ENCODE measurements at places on chromosomes 6 and 20.

DNA sequence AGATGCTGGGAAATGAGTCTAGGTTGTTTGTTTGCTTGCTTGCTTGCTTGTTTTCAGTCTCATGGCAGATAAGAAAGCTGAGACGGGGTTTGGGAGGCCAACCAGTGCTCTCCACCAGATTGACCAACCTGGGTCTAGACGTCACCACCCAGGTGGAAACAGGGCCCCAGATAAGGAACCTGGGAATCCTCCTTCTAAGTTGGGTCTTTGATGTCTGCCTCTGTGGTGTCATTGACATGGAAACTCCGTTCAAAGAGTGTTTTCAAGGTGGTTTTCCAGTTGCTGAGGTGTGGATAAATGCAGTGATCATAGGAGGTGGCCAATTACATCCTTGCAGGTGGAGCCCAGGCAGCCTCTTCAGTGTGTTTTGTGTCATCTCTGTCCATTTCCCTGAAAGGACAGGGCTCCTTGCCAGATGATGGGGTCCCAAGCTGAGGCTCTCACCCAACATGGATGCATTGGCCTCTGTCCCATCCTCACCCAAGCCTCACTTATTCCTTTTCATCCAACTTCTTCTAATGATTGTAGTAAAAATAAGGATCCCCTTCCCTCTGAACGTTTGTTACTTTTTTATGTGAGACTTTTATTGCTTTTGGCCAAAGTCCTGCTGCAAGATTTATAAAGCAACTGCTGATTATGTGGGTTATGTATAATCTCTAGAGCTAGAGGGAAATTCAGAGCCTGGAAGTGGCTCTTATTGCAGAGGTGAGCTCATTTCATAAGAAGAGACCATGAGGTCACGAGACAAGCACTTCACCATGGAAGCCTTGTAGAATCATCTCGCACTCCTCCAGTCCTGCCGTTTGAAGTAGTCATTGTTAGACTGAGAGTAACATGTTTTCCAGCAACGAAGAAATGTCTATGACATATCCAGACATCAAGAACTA is 32.0 kb upstream of the SYNDIG1 start:
- DNase-seq: no peak

GRCh38 chr6:140045116-140045515 is 670.7 kb upstream of the CITED2 start:
- no peak for DNase-seq

GRCh38 chr6:119161438-119161837 is 83.0 kb upstream of the FAM184A start:
- no peak for DNase-seq

DNA sequence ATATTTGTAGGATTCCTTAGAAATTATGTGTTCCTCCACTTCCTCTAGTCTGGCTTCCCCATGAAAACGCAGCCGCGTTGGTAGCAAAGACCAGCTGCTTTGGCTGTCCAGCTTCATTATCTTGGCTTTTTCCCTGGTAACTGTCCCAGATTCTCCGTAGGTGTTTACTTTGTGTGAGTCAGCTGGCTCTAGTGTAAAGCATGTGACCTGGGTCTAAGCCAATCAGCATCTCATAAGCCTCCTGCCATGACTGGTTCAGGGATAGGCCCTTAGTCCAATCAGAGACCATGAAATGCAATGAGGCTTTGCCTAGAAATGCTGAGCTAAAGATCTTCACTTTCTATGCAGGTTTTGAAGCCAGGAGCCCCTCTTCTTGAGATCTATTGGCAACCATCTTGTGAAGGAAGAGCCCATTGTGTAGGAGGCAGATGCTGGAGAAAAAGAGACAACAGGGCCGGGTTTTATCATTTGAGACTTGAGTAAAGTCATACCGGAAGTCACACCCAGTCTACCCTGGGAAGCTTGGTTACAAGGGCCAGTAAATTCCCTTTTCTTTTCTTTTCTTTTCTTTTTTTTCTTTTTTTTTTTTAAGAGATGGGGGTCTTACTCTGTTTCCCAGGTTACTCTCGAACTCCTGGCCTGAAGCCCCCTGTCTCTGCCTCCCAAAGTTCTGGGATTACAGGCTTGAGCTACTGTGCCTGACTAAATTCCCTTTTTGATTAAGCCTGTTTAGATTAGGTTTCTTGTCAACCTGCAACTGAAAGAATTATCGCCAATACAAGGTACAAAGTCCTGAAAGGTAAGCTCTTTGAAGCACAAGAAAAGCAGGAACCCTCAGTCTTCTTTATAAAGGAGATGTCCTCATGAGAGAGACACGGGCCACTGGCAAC is 256.5 kb upstream of the RREB1 start:
- no peak for DNase-seq

DNA sequence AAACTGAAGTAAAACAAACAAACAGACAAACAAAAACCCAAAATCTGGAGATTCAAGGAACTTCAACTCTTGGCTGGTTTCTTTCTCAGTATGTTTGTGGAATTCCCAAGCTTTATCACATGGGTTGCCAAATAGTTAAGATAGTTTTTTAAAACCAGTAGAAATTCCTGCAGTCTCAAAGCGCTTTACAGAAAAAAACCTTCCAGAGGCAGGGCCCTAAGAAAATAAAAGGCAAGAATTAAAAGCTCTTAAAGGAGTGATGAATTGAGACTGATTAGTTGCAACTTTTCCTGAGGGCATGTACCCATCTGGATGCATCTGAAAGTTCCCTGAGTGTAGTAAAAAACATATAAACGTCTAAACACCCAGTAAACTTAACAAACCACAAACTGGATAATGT is 25.9 kb upstream of the PTCHD4 start:
- DNase-seq: no peak

GRCh38 chr6:78530208-78530607 is 337.1 kb upstream of the IRAK1BP1 start:
- no peak for DNase-seq

DNA sequence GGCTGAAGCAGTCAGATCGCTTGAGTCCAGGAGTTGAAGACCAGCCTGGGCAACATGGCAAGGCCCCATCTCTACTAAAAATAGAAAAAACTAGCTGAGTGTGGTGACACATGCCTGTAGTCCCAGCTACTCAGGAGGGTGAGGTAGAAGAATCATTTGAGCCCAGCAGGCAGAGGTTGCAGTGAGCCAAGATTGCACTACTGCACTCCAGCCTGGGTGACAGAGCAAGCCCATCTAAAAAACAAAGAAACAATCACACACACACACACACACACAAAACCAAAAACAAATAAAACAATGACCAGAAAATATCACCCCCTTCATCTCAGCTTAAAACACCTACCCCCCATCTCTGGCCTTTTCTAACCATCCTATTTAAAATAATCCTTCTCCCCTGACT is 68.0 kb downstream of the BTBD9 start:
- DNase-seq: no peak

- DNase-seq: no peak
These were observed 28.0 kb downstream of the PEX3 start for GRCh38 chr6:143478479-143479062.

DNA sequence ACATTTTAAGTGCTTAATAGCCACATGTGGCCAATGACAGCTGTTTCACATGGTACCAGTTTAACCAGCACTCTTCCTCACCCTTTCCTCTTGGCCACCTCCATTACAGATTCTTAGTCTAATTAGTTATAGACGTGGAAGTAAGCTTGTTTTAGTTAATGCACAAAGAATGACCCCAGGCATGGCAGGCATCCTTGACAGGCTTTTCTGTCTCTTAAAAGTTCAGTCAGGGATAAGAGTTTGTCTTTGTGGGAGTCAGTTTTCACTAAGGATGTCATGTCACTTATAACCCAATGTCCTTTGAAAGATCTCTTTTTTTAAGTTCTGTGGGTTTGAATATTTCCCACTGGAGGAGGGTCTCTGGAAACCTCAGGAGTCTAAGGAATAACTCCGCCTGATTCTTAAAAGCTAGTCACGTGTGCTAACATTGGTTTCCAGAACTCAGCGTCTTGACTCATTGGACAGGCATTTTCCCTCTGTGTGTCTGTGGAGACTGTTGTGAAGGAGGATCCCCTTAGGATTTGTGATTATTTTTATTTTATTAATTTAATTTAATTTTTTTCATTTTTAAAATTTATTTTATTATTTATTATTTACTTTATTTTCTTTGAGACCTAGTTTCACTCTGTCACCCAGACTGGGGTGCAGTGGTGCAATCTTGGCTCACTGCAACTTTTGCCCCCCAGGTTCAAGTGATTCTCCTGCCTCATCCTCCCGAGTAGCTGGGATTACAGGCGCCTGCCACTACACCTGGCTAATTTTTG is 171.4 kb downstream of the ZFAND3 start:
- no peak for DNase-seq

DNA sequence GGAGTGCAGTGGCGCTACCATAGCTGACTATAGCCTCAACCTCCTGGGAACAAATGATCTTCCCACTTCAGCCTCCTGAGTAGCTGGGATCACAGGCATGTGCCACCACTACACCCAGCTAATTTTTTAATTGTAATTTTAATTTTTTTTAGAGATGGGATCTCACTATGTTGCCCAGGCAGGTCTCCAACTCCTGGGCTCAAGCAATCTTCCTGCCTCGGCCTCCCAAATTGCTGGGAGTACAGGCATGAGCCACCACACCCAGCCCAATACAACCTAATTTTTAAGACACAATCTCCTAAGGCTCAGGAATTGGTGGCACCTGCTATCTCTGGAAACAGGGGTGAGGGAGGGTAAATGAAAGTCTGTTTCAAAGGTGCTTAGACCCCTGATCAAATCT is 5.8 kb downstream of the ZBTB24 start:
- DNase-seq: no peak

GRCh38 chr6:47456536-47456975 is 21.0 kb upstream of the CD2AP start:
- DNase-seq: no peak

GRCh38 chr6:137729866-137730629 is 137.0 kb upstream of the TNFAIP3 start:
- no peak for DNase-seq

- DNase-seq: no peak
These were observed 892.5 kb upstream of the EYS start for GRCh38 chr6:66599541-66599940.

DNA sequence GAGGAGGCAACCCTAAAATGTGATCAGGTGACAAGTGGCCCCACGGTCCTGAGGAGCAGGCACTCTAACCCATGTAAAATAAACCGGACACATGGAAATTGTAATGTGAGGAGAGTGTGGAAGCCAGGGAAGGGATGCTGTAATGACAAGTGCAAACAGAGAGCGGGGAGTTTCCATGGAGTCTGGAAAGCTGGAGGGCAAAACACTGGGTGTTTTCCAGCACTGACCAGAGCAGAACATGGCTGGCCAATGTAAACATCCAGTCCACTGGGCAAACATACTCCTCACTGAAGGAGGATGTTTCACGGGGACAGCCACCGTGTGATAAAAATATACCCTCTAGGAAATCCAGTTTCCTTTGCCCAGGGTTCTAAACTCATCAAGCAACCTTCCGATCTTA is 219.0 kb upstream of the JARID2 start:
- DNase-seq: no peak

DNA sequence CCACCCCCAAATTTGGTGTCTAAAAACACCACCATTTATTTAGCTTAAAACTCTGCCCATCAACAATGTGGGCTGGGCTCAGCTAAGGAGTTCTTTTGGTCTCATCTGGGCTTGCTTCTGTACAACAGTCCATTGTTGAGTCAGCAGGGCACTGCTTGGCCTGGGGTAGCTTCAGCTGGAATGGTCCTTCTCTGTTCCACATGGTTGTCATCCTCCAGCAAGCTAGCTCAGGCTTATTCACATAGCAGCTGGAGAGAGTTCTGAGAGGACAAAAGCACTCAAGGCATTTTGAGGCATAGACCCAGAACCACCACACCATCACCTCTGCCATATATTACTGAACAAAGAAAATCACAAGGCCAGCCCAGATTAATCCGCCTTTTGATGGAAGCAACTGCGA is 95.6 kb upstream of the ISM1 start:
- DNase-seq: no peak

GRCh38 chr6:137016356-137016755 is 28.4 kb downstream of the IL20RA start:
- no peak for DNase-seq

DNA sequence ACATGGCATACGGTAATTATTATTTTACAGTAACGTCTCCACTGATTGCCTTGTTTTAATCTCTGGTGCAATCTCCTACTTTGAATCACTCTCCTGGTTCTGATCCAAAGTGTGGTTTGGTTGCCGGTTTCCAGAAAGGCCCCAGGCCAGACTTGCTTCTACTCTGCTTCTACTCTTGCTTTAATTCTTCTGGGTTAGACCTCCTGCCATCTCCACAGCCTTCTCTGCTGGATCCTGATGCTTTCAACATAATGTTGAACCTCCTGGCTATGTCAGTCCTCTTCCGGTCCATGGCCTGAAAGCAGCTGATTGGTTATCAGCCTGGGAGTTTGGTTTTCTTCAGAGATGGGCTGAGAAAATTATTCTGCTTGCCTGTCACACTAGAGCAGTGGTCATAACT is 266.5 kb upstream of the RIMS1 start:
- DNase-seq: no peak

- no peak for DNase-seq
These were observed 28.1 kb downstream of the NCOA6 start for GRCh38 chr20:34797012-34797995.

DNA sequence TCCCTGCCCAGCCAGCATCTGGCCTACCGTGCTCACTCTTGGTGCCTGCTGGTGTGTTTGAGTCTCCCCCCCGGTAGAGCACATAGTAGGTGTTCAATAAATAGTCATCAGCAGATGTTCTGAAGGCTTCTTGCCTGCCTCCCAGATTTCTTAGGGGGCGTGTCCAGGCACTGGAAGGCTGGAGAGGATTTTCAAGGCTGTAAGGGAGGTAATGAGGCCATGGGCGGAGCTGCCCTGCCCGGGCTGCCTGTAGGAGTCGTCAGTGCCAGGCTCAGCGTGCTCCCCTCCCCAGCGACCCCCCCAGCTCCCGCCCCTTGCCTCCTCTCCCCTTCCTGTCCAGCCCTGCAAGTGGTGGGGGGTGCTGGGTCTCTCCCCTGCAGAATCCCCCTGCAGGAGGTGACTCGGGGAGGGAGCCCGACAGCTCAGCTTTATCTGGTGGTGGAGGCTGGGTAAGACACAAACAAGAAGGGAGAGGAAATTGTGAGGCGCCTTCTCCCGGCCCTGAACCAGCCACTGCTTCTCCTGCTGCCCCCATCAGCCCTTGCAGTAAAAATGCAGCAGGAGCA is 55.9 kb downstream of the BCAS4 start:
- DNase-seq: no peak

DNA sequence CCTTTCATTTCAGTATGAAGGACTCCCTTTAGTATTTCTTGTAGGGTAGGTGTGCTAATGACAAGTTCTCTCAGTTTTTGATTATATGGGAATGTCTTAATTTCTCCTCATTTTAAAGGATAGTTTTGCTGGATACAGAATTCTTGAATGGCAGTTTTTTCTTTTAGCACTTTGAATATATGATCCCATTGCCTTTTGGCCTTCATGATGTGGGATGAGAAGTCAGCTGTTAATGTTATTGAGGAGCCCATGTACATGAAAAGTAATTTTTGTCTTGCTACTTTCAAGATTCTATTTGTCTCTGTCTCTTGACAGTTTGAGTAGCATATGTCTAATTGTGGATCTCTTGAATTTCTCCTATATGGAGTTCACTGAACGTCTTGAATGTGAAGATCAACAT is 30.9 kb downstream of the RSPH3 start:
- no peak for DNase-seq
